Breast epithelium (tissue), 4 donors: ENCODE measurements at places on chromosomes 3 and 15. TPM values are rescaled to one million over a fixed set of nuclear protein-coding genes. Genes with fewer than 3 reads are reported as not detected.
A peak's percentile ranks its signal among the peaks of the same experiment; 100 is the strongest.

GRCh38 chr3:1907911-1908310 lies 190.8 kb upstream of the CNTN4 start:
- H3K4me3 ChIP-seq, result no peak overlapping the region
- no peak overlapping the region for H3K27ac ChIP-seq
- no peaks in the 10 kb centered on the region for H3K27me3 ChIP-seq
- H3K4me1 ChIP-seq, result no peaks in the 10 kb centered on the region
- H3K36me3 ChIP-seq, result no peaks in the 10 kb centered on the region

DNA sequence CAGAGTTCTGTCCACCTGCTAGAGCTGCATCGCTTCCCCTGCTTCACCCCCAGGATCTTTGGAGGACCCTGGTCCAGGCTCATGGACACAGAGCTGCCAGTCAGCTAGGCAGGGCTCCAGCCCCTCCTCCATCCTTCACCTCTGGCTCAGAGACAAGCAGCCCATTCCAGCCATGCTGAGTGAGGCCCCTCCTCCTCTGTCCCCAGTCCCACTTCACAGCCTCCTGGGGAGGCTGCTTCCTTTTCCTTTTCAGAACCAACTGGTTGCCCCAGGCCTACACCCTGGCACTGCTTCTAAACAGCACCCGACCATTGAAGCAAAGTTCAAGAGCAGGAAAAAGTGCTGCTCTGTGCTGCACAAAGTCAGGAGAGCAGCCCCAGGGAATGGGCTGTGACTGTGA lies 22.2 kb downstream of the IQSEC1 start:
- no peak overlapping the region for H3K4me3 ChIP-seq
- peaks cover 6% of the 10 kb centered on the region for H3K4me1 ChIP-seq
- no peaks in the 10 kb centered on the region for H3K36me3 ChIP-seq
- no peak overlapping the region for H3K27ac ChIP-seq
- H3K27me3 ChIP-seq, result no peaks in the 10 kb centered on the region
- DNase-seq, result no peak

DNA sequence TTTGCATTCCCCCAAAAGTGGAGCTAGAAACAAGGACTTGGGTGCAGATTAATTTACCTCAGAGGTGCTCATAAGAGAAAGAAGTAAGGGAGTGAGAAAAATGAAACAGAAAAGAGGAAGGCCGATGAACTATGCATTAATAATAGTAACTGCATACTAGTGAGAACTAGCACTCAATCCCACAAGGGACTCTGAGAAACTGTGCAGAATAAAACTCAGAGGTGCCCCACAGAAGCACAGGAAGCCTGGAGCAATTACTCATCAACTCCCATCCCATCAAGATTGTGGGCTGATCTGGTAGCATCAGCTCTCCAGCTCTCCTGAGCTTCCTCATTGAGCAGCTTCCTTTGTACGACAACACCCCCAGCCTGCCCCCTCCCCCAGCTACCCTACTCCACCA lies 50.8 kb downstream of the CLDN18 start:
- H3K27ac ChIP-seq, result no peak overlapping the region
- H3K4me1 ChIP-seq, result no peaks in the 10 kb centered on the region

GRCh38 chr15:90451053-90451850 lies 63.2 kb downstream of the IQGAP1 start:
- no peaks in the 10 kb centered on the region for H3K27me3 ChIP-seq
- H3K27ac ChIP-seq, result no peak overlapping the region
- H3K4me1 ChIP-seq, result no peaks in the 10 kb centered on the region
- H3K4me3 ChIP-seq, result no peak overlapping the region

- no peak overlapping the region for H3K27ac ChIP-seq
- H3K36me3 ChIP-seq, result no peaks in the 10 kb centered on the region
- no peaks in the 10 kb centered on the region for H3K27me3 ChIP-seq
- no peak for DNase-seq
- H3K4me1 ChIP-seq, result no peaks in the 10 kb centered on the region
- H3K4me3 ChIP-seq, result no peak overlapping the region
These were observed 158.1 kb downstream of the APBA2 start for GRCh38 chr15:29043736-29044502.

GRCh38 chr3:45640724-45641361 lies 46.3 kb downstream of the LIMD1 start:
- no peaks in the 10 kb centered on the region for H3K36me3 ChIP-seq
- no peak for DNase-seq
- H3K4me3 ChIP-seq, result no peak overlapping the region
- no peaks in the 10 kb centered on the region for H3K27me3 ChIP-seq
- H3K27ac ChIP-seq, result peak overlapping the region; percentile 56

- H3K36me3 ChIP-seq, result no peaks in the 10 kb centered on the region
- H3K27ac ChIP-seq, result peak overlapping the region; percentile 19
- no peaks in the 10 kb centered on the region for H3K27me3 ChIP-seq
- no peaks in the 10 kb centered on the region for H3K4me1 ChIP-seq
- H3K4me3 ChIP-seq, result no peak overlapping the region
These were observed 222.0 kb downstream of the NEK10 start for GRCh38 chr3:27147215-27147614.

- H3K27me3 ChIP-seq, result no peaks in the 10 kb centered on the region
- no peak overlapping the region for H3K4me3 ChIP-seq
- H3K27ac ChIP-seq, result no peak overlapping the region
- no peak for DNase-seq
These were observed 20.7 kb upstream of the CTNNB1 start for GRCh38 chr3:41178576-41178975.

GRCh38 chr3:24222165-24222805 lies 272.4 kb downstream of the THRB start:
- no peak for DNase-seq
- no peak overlapping the region for H3K27ac ChIP-seq
- H3K36me3 ChIP-seq, result no peaks in the 10 kb centered on the region
- H3K27me3 ChIP-seq, result no peaks in the 10 kb centered on the region
- H3K4me1 ChIP-seq, result no peaks in the 10 kb centered on the region

DNA sequence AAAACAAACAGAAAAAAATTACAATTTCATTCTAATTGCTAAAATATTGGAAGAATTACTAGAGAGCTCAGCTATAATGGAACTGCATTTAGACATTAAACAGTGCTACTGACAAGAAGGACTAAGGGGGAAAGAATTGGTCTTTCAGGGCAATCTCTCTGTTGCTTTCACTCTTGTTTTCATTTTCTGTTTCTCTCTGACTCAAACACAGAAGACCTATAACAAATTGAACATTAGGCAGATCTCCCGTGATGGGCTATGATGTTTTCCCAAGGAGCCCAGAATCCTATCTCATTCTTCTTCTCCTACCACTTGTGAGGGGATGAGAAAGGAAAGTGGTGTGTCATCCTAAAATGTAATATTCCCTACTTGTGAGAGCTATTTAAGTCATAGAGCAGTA lies 358.0 kb upstream of the TGFBR2 start:
- H3K36me3 ChIP-seq, result no peaks in the 10 kb centered on the region
- DNase-seq, result no peak
- no peaks in the 10 kb centered on the region for H3K4me1 ChIP-seq
- H3K4me3 ChIP-seq, result no peak overlapping the region
- H3K27me3 ChIP-seq, result no peaks in the 10 kb centered on the region

DNA sequence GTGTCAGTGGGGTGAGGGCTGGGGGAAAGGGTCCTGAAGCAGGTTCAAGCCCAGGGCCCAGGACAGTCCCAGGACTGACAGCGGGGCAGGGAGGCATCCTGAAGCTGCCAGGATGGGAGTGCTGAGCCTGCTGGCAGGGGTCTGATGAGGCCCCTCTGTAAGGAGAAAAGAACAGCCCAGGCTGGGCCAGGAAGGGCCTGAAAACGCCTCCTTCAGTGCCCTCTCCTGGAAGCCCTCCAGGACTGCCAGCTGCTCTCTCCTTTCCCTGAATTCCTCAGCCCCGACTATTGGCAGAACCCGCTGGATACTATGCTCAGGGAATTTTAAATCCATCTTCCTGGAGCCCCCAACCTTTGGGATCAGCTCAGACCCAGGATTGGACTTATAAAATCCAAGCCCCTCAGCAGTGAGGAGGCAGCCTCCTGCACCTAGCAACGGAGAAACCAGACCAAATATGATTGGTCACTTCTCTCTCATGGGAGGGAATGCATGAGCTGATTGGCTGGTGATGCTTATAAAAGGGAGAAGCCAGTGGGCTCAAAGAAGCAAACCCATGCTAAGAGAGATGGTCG lies 203.5 kb upstream of the LINGO1 start:
- no peak for DNase-seq
- H3K27me3 ChIP-seq, result peaks cover 31% of the 10 kb centered on the region
- no peak overlapping the region for H3K27ac ChIP-seq
- no peak overlapping the region for H3K4me3 ChIP-seq

The KPNA1 gene
- 42.4 TPM for total RNA-seq

The TRPM7 gene
- 94.4 TPM for total RNA-seq

The PYGO1 gene
- total RNA-seq, result 4.9 TPM

The PRR20G gene
- total RNA-seq, result not detected
